ENCODE measurements at places on chromosomes 4 and X.

DNA sequence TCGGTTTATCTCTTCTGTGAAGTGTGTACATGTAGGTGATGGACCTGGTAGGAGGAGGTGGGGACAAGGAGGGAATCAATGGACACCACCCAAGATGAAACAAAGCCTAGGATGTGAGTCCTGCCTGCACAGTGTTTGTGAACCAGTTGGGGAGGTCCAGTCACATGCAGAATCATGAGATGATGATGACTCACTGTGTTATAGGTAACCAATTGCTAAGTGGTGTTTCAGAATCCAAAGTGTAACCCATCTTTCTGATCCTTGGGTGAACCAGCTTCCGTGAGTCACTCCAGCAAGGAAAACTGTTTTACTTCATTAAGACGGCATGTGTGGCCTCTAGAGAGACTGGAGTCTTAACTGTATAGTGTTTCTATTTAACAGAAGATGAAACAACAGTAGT is 57.9 kb upstream of the HPF1 start:
- no peak for DNase-seq

GRCh38 chr4:80336582-80336981 is 1.1 kb downstream of the CFAP299 start:
- peak; percentile 4 for DNase-seq

DNA sequence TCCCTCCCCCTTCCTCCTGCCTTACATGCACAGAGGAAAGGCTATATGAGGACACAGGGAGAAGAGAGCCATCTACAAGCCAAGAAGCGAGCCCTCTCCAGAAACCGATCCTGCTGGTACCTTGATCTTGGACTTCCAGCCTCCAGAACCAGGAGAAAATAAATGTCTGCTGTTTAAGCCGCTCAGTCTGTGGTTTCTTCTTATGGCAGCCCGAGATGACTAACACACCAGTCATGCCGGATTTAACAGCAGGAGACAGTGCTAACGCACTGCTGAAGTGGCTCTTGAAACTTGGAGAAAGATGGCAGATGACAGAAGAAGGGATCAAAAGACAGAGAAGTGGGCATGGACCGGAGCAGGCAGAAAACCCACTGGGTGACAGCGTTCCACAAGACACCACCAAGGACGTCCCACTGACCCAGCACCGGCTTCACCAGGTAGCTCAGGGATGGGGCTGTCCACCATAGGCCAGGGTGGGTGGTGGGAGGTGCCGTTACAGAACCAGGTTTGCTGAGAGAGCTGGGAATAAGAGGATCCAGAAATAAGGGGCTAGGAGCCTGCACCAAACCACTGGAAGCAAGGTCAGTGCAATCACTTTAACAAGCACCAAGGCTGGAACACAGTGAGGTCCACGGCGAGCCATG is 6.2 kb upstream of the MAN2B2 start:
- no peak for DNase-seq

DNA sequence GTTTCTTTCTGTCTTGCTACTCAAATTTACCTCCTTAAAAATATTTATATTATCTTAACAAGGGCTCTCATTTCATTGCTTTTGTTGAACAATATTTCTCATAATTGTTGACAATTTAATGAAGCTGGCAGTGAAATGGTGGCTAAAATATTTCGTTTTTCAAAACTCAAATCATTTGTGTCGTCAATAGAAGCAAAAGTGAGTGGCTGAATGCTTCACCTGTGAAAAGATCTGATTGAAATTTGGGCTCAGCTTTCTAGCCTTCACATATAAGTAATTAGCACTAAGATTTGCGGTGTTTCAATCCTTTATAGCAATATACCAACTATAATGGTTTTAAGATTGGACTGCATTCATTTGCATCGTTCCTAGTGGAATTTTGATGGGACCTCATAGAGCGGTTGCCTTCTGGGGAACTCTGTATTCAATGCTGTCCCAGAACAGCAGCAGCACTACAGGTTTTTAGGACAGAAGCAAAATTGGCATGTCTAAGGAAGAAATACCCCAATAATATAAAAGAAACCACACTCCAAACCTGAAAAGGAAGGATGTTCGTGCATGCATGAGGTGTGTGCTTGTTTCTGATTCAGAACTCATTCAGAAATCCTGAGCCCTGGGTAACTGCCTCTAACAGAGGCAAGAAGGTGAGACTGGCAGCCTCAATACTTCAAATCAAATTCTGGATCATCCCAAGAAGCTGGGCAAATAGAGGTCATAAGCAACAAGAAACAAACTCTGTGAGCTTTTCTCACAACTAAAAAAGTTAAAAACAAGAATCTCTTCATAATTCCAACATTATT is 2.5 kb downstream of the CXCL1 start:
- DNase-seq: no peak

DNA sequence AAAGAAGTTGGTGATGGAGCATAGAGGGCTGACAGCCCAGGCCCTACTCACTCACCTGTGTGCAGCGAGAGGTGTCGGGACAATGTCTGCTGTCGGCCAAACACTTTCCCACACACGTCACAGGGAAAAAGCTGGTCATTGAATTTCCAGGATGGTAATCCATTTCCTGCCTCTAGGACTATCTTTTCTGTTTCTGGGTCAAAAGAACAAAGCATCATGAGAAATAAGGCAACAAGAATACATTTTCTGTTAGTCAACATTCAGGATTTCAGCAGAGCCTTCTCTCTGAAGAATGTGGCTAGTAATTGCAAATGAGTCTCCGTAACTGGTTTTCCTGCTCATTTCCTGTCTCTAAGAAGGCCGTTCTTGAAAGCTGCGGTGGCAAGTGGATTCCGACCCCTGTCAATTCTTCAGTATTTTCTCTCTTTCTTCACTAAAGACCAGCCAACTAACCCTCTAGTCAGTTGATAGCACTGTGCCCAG is 99.4 kb downstream of the C4orf51 start:
- no peak for DNase-seq

DNA sequence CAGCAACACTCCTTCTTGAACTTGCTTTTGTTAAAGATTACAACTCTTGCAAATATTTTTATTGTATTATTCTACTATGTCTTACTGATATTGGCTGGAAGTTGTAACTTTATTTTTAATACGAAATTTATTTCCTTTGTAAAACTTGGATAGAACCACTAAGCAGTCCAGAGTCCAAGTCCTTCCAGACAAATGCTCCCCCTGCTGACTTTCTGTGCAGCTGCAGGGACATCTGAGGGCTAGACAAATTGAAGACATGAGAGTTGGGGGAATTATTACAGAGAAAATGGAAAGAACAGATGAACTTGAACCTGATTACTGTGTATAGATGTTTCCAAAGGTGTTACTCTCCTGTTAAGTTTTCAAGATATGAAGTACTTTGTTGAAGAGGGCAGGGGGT is 238.8 kb downstream of the GRIA3 start:
- DNase-seq: no peak

GRCh38 chr4:16643893-16644292 is 254.6 kb downstream of the LDB2 start:
- no peak for DNase-seq

GRCh38 chr4:165325732-165326512 is 1.5 kb upstream of the MSMO1 start:
- DNase-seq: peak; percentile 59

GRCh38 chr4:72959411-72959810 is 110.1 kb downstream of the COX18 start:
- DNase-seq: no peak

GRCh38 chrX:133838761-133839676 is 146.4 kb downstream of the GPC3 start:
- DNase-seq: peak; percentile 3

GRCh38 chr4:161767116-161767515 is 396.7 kb downstream of the FSTL5 start:
- DNase-seq: peak; percentile 16

DNA sequence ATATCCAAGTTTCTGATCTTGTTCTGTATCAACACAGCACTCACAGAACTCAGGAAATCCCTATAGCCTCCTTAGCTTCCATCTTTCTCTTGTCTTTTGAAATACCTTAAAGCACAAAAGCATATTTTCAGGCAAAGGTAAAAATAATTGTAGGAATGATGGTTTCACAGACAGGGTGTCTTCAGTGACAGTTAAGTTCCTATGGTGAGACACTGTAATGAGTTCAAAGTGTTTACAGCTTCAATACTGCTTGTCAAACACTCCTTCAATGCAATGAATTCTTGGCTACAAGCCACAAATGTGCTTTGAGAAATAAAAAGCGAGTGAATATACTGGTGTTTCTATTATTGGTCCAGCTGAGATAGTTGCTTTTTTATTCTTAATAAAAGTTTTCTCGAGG is 466.0 kb downstream of the DMD start:
- no peak for DNase-seq

DNA sequence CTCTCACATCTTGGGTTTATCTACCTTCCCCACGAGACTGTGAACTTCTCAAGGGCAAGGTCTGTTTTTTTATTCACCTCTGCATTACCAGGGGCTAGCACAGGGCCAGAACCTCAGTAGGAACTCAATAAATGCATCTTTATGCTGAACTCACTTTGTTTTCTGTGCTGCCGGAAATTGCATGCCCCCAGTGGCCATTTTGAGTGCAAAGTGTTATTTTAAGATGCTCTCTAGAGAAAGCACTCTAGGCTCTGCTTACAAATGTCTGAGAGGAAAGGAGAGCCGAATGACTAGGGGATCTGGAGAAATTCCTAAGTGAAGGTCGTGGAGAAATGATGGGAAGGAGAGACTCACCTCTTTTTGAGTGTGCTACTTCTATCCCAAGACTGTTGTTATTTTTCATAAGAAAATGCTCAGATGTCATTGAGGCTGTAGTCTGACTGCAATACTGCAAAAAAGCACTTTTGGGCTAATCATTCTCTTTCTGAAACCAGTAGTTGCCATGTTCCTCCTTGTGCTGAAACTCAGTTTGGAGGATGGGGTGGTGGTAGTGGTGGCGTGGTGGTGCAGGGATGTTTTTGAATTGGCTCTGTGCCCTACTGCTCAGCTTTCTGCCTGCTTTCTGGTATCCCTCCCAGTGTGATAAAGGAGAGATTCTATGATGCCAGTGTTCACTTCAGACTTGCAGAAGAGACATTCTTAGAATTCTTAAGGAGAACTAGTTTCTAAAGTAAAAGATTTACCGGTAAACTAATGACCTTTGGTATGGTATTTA is 41.3 kb downstream of the DOCK11 start:
- DNase-seq: no peak

GRCh38 chr4:74473155-74473811 is 28.3 kb downstream of the AREG start:
- DNase-seq: no peak

- no peak for DNase-seq
Measured at GRCh38 chr4:123286903-123287466, 109.6 kb upstream of the SPRY1 start.

- DNase-seq: no peak
Measured at GRCh38 chr4:11774346-11774745, 345.7 kb upstream of the HS3ST1 start.

DNA sequence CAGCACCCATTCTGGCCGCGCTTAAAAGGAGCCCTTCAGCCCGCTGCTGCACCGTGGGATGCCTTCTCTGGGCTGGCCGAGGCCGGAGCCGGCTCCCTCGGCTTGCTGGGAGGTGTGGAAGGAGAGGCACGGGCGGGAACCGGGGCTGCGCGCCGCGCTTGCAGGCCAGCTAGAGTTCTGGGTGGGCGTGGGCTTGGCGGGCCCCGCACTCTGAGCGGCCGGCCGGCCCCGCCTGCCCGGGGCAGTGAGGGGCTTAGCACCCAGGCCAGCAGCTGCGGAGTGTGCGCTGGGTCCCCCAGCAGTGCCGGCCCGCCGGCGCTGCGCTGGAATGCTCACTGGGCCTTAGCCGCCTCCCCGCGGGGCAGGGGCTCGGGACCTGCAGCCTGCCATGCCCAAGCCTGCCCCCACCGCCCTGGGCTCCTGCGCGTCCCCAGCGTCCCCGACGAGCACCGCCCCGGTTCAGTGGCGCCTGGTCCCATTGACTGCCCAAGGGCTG is 111.3 kb downstream of the PCDH18 start:
- DNase-seq: no peak

- no peak for DNase-seq
Measured at GRCh38 chr4:165345666-165346417, 18.4 kb downstream of the MSMO1 start.

DNA sequence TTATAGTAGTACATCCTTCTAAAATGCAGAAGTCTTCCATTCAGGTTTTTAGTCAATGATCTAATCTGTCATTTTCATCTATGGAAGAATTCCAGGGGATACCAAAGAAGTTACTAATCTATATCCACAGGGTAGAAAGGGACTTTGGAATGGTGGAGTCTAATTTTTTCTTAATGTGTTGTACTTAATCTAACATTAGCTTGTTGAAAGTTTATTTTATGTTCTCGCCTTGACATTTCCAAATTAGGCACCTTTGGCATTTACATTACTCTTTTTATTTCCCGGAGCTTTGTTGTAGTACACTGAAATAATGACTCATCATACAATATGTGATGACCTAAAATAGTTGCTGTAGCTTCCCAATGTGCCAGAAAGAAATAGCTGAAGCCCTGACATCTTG is 91.5 kb downstream of the HTR2C start:
- no peak for DNase-seq

GRCh38 chr4:66340286-66340893 is 670.1 kb upstream of the EPHA5 start:
- no peak for DNase-seq

DNA sequence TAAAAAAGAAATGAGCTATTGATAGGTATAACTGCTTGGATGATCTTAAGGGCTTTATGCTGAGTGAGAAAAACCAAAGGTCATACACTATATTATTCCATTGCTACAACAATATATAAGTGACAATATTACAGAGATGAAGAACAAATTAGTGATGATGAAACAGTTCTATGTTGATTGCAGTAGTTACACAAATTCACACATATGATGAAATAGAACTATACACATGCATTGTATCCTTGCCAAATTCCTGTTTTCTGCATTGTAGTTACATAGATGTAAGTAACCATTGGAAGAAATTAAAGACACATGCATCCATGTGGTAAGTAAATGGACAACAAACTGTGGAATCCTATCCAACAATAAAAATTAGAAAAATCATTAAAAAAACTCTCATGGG is 76.5 kb downstream of the CENPC start:
- no peak for DNase-seq

GRCh38 chrX:10971176-10971575 is 140.0 kb upstream of the HCCS start:
- no peak for DNase-seq

- DNase-seq: no peak
Measured at GRCh38 chrX:102067966-102068723, 57.3 kb upstream of the TCEAL2 start.

DNA sequence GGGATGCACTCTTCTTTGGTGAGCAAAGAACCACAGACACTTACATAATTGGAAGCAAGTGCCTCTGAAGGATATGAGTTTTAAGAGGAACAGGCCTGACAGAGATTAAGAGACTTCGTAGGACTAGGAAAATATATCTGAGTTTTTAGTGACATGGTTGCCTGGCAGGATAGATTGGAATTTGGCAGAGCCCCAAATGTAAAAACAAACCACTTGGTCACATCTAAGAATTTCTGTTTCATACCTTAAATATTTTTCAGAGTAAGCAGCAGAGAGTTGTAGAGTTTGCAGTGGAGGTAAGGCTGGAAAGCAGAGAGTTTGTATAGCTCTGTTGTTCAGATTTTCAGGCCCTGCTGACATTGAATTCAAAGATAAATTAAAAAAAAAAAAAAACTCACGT is 150.1 kb upstream of the MAGEB2 start:
- DNase-seq: no peak

- no peak for DNase-seq
Measured at GRCh38 chr4:31530555-31530954, 810.4 kb downstream of the PCDH7 start.

Data from HFF-Myc (cell line).